ENCODE measurements at places on chromosomes 6 and 20. TPM values are rescaled to one million over a fixed set of nuclear protein-coding genes. Genes with fewer than 3 reads are reported as not detected.

The ZNF391 gene
- total RNA-seq, result 1.9 TPM

The SLC17A2 gene
- total RNA-seq, result not detected

The ADGB gene
- not detected for total RNA-seq

DNA sequence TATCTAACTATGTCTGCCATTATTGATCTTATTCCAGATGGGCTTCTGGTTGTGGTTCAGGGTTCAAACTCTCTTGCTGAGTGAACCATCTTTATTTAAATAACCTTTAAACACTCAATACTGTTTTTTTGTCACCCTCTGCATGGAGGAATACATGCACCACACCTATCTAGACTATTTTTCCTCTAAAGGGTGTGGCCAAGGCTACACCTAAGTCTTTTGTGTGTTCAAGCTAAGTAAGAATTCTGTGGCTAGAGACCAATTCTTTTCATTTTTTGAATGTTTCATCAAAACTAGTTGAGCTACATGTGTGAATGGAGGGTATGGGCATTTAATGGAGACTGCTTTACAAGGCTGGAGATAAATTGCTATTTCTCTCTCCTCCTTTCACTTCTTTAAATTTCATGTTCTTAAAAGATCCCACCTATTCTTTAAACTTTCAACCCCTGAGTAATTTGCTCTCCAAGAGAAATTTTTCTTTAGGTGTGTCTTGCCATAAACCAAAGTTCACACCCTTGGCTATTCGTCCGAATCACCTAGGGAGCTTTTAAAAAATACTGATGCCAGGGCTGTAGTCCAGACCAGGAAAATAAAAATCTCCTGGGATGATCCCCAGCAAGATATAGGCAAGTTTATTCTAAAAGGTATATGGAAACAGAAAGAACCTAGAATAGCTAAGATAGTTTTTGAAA is 24.8 kb upstream of the MBOAT1 start:
- DNase-seq, result no peak

DNA sequence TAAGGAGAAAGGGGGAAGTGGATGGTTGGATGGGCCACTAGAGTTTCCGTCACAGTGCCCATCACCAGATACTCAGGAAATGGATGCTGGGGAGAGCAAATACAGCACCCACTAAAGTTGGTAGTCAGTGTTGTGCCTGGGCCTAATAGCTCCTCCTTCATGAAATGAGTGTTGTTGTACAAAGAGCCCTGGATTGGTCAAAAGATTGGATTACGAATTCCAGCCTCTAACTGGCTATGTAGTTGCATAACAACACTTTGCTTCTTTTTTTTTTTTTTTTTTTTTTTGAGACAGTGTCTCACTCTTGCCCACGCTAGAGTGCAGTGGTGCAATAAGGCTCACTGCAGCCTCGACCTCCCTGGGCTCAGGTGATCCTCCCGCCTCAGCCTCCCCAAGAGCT is 27.4 kb downstream of the KCNG1 start:
- no peak for DNase-seq

DNA sequence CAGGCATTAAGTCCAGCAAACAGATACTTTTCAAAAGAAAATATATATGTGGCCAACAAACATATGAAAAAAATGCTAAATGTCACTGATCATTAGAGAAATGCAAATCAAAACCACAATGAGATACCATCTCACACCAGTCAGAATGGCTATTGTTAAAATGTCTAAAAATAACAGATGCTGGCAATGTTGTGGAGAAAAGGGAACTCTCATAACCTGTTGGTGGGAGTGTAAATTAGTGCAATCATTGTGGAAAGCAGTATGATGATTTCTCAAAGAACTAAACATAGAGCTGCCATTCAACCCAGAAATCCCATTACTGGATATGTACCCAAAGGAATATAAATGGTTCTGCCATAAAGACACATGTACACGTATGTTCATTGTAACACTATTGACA is 20.6 kb downstream of the KCNQ5 start:
- no peak for DNase-seq

- no peak for DNase-seq
Measured at GRCh38 chr6:52207066-52207465, 20.9 kb downstream of the IL17A start.

DNA sequence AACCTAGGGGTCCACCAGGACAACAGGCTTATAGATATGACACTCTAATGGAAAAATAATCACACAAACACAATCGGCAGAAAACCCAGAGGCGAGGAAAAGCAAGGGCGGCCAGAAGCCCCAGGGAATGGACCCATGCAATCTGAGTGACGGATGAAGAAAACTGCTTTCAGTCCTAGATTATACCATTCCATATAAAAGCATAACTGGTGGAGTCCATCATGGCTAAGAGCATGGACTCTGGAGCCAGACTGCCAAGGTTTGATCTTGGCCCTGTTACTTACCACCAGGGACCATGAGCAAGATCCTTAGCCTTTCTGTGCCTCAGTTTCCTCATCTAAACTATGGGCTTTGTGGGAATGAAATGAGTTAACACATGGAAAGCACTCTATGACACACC is 3.7 kb downstream of the SLC22A16 start:
- no peak for DNase-seq
